MCF 10A (cell line): ENCODE measurements at places on chromosomes 1 and 21.
A peak's percentile ranks its signal among the peaks of the same experiment; 100 is the strongest.

DNA sequence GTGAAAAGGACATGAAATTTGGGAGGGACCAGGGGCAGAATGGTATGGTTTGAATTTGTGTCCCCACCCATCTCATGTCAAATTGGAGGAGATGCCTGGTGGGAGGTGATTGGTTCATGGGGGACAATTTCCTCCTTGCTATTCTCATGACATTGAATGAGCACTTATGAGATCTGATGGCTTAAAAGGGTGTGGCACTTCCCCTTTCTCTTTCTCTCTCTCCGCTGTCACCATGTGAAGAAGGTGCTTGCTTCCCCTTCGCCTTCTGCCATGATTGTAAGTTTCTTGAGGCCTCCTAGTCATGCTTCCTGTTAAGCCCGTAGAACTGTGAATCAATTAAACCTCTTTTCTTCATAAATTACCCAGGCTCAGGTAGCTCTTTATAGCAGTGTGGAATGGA is 7.6 kb upstream of the GBP4 start:
- DNase-seq: no peak

DNA sequence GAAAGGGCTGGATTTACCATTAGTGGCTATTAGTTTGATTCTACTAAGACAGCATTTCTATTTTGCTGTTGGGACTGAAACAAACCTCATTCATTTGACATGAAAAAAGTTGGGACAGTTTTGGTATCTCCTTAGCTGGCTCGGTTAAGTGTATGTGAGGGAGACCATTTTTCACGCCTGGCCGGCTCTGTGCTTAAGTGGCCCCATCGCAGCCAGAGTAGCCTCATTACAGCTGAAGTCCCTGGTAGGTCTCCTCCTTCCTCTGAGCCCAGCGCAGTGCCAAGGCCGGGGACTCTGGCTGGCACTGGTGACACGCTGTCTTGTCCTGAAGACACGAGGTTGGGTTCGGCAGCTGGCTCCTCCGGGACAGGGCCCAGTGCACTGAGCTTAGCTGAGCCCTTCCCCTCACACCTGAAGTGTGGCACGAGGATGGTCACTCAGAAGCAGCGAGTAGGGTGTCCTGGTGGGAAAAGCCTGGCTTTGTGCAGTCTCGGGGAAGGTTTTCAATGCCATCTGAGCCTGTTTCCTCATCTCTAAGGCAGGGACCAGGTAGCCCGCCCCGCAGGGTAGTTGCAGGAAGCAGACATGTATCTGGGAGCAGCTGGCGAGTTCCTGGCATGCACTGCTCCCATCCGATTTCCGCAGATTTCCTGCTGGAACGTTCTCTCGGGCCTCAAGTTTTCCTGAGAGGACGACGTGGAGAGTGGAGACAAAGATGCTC is 196.5 kb downstream of the DYRK1A start:
- no peak for DNase-seq

- no peak for DNase-seq
These were observed 465.6 kb downstream of the CAMTA1 start for GRCh38 chr1:7250597-7251453.

GRCh38 chr1:219713981-219714381 is 101.1 kb upstream of the ZC3H11B start:
- no peak for DNase-seq

GRCh38 chr1:20733360-20733975 is 965 bp upstream of the SH2D5 start:
- DNase-seq: no peak

DNA sequence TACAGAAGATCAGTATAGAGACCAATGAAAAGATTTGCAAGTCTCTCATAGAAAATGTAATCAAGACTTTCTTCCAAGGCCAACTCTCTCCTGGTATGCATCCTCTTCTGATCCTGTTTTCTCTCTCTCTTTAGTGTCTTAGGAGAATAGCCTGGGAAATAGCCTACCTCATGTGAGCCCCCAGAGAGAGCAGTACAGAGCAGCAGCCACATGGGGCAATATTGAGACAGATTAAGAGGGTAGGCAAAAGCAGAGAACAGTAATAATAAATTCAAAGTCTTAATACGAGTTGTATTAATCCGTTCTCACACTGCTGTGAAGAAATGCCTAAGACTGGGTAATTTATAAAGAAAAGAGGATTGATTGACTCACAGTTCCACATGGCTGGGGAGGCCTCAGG is 61.4 kb downstream of the RNASEL start:
- no peak for DNase-seq

DNA sequence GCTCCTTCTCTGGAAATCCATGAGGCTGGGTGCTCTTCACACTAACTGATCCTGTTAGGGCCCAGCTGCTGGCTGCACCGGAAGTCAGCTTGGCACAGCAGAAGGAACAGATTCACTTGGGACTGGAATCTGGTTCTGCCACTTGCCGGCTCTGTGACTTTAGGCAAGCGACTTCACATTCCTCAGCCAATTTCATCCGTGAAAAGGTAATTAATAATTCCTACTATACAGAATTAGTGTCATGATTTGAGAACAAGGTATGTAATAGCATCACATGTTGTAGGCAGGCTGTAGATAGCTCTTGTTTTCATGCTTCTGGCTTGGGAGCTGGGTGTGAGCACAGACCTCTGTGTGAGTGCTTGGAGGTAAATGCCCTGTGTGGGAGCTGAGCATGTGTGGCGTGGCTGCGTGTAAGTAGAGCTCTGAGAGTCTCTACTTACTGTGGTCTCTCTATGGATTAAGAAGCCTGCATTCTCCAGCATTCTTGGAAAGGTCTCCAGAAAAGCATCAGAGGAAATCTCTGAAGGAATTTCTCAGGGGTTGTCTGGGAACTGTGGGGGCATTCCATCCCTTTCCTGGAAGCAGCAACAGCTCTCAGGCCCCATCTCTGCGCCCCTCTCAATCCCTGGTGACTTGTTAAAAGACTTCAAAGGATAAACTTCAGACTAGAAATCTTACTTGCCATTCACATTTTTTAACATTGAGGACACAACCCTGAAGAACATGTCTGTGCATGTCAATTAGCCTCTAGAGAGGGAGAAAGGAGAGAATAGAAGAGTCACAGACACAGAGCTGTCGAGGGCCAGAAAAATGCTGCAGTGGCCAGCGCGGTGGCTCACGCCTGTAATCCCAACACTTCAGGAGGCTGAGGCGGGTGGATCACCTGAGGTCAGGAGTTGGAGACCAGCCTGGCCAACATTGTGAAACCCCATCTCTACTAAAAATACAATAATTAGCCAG is 47.7 kb upstream of the PPM1J start:
- peak; percentile 56 for DNase-seq

DNA sequence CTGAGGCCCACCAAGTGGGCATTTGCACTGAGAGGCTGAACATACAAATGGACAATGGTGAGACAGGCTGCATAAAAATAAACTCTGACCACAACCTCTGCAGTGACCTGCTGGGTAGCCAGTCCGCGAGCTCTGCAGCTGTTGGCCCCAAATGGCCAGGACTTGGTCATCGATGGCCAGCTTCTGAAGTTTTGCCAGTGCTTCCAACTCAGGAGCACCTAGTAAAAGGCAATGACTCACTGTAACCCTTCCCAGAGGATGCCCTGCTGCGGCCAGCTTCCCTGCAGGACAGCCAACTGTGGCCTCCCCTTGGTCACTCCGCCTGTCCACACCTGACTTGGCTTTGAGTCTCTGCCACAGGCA is 185.4 kb downstream of the DYRK1A start:
- DNase-seq: no peak

DNA sequence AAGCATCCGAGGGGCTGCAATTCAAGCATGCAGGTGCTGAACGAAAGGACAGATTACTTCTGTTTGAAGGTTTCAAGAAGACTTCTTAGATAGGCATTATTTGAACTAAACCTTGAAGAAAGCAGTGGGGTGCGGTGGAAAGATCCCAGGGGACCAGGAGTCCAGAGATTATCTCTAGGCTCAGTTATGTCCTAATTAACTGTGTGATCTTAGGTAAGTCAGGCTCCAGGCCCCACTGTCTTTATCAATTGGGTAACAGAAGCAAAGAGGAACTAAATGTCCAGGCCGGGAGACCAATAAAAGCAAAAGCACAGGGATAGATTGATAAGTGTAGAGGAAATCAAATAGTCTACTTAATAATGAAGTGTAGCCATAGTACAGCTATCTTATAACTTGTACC is 72.9 kb upstream of the CDC42BPA start:
- DNase-seq: no peak

- no peak for DNase-seq
These were observed 36.5 kb upstream of the USH2A start for GRCh38 chr1:216459651-216460207.

GRCh38 chr1:42739753-42740700 is at the start of gene CLDN19:
TSS of gene CLDN19 (minus strand) at chr1:42740236. CDS start at chr1:42740063, 173 bp downstream.
- no peak for DNase-seq

- DNase-seq: no peak
These were observed 222.7 kb downstream of the PTPRU start for GRCh38 chr1:29458737-29459619.

DNA sequence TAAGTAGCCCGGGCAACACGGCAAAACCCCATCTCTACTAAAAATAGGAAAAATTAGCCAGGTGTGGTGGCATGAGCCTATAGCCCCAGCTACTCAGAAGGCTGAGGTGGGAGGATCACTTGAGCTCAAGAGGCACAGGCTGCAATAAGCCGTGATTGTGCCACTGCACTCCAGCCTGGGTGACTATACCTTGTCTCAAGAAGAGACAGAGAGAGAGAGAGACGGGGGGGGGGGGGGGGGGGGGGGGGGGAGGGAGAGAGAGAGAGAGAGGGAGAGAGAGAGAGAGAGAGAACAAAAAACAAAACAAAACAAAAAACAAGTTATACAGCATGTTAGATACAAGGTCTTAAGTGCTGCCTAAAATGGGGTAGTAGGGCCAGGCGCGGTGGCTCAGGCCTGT is 77.8 kb upstream of the ZNF281 start:
- no peak for DNase-seq

- no peak for DNase-seq
These were observed 200.6 kb downstream of the SETD4 start for GRCh38 chr21:35859677-35860076.

- no peak for DNase-seq
These were observed 27.1 kb downstream of the ACTA1 start for GRCh38 chr1:229406798-229407197.

- no peak for DNase-seq
These were observed 128.9 kb upstream of the SGIP1 start for GRCh38 chr1:66405061-66405460.
